ENCODE measurements at places on chromosomes 11 and 22.

- peak; percentile 86 for ATAC-seq
These were observed 60.2 kb upstream of the WNT11 start for GRCh38 chr11:76266286-76267100.

DNA sequence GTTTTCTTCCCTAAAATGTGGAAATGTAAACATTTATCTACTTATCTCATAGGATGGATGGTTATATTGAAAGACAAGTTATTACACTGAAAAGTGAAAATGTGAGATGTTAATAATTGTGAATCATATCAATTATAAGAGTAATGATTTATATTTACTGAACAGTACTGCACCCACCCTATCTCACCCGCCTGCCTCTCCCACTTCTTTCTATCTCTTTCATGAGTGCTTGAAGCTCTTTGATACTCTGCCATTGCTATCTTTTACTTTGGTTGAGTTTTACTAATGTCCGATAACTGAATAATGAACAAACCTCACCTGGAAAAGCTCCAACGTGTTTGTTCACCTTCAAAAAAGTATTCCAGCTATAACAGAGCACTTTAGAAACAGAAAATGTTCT is 263.0 kb upstream of the UBASH3B start:
- ATAC-seq: no peak

GRCh38 chr11:11265994-11266606 is 87.0 kb downstream of the CSNK2A3 start:
- ATAC-seq: peak; percentile 84

DNA sequence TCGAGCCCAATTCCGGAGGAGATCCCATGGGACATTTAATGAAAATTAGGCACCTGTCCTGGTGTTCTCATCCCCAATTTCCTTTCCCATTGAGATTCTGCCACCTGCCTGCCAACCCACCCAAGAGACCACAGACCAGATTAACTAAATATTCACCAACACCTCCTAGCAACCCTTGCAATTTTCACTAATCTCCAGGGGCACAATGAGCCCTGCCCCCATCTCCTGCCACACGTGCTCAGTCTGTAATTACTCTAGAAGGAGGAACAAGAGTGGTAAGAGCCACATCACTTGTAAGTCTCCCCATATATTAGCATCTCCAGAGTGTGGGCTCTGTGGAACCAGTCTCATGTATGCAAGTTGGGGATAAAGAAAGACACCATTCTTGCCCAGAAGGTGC is 38.0 kb downstream of the IL18BP start:
- ATAC-seq: no peak

DNA sequence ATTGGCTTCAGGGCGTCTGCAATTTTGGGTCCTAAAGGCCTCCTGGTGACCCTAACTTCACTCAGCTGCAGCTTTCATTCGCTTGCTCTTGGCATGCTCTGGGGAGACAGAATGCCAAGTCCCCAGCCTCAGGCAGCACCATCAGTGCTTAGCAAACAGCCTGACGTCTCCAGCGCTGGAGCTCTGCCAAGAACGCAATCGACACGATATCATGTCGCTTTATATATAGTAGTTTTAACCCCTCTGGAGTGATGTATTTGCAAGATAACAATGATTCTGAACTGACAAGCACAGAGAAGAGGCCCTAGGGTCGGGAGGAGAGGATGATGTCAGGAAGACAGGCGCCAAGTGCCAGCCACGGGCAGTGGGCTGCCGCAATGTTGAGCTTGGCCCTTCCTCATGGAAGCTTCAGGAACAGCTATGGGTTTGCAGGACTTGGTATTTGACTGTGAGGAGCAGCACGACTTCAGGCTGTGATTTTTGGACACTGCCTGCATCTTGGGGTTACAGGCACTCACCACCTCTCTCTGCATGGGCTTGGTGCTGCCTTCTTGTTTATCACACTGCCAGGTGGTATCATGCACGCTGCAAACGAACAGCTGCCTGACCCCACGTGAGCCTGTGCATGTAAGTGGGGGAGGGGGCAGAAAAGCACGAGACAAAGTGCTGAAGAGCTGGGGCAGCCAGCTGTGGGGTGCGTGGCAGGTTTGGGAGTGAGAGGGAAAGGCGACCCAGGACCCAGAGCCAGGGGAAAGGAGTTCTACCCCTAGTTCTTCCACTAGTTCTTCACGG is 26.1 kb downstream of the B3GAT1 start:
- ATAC-seq: no peak

DNA sequence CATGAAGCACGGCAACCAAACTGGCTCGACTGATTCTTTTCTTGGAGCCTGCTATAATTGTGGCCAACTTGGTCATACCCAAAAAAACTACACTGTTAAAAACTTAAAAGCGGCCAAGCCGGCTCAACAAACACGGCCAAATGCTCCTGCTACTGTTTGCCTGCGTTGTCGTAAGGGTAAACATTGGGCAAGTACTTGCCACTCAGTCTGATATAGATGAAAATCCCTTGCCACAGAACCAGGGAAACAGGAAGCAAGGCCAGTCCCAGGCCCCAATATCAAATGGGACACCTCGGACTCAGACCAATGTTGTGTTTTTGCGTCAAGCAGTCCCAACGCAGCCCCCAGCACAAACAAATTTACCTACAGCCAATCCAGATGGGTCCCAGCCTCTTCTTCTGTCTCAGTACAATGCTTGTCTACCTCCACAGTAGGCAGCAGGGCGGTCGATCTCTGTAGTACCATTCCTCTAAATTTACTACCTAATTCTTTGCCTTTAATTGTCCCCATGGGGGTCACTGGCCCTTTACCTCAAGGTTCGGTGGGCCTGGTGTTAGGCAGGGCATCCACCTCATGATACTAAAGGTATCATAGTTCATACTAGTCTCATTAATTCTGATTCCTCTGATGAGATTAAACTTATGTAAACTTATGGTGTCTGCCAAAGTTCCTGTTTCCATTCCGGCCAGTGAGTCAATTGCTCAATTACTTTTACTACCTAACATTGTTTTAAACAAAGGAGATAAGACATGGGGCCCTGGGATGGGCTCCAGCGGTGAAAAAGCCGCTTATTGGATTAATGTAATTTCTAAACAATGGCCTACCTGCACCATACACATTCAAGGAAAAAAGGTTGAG is 3.7 kb upstream of the COMT start:
- no peak for ATAC-seq

- peak; percentile 9 for ATAC-seq
These were observed 2.6 kb upstream of the P2RY6 start for GRCh38 chr11:73269459-73270015.

DNA sequence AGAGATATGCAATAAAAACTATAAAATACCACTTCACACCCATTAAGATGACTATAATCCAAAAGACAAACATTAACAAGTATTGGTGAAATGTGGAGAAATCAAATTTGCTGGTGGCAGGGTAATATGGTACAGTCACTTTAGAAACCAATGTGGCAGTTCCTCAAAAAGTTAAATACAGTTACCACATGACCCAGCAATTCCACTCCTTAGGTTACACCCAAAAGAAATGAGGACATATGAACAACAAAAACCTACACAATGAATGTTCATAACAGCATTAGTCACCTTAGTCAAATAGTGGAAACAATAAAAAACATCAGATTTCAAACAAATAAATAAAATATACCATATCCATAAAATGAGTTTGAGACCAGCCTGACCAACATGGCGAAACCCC is 52.6 kb downstream of the RDX start:
- ATAC-seq: no peak

- ATAC-seq: peak; percentile 78
These were observed 8.5 kb upstream of the CHRDL2 start for GRCh38 chr11:74739546-74740270.

GRCh38 chr11:103609117-103610066 is 427.0 kb upstream of the DDI1 start:
- peak; percentile 42 for ATAC-seq

GRCh38 chr11:62489204-62489603 is 57.4 kb downstream of the AHNAK start:
- ATAC-seq: no peak

- ATAC-seq: no peak
These were observed 3.2 kb downstream of the ARHGEF12 start for GRCh38 chr11:120339394-120339890.

- no peak for ATAC-seq
These were observed 1376.4 kb downstream of the TBC1D22A start for GRCh38 chr22:48138855-48139254.

- no peak for ATAC-seq
These were observed 26.9 kb upstream of the OR6M1 start for GRCh38 chr11:123833095-123833494.

DNA sequence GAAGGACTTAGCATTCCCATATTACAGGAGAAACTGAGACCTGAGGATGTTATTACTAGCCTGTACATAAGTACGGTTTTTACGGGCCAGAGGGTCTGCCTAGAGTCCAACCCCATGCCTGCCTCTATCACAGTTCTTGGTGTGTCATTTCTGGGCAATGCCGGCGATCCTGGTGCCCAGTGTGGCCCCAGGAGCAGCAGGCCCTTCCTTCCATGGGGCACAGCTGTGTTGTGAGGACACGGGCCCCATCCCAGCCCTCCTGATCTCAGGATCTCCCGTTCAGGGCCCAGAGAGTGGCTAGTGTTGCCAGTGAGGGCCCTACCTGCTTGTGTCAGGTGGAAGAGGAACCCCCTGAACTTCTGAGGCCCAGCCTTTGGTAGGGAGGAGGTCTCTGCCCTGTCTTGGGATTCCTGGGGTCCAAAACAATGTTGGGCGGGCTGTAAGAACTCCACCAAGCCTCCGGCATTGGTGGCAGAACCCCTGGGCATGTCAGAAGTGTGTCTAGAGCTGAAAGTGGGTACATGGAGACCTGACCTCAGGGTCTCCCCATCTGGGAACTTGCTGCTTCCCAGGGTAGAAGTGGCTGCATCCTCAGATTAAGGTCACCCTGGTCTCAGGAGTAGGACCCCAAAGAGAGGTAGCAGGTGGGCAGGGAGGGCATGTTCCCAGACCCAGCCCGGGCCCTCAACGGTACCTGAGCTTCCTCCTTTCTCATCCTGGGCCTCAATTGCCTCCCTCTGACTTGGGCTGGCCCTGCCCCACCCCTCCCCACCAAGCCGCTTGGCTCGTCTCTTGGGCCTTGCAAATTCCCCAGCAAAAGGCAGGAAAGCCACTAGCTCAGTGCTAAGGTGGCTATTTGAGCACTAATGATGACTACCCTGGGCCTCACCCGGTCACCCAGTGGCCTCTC is 74.6 kb upstream of the KCNQ1OT1 start:
- ATAC-seq: no peak

DNA sequence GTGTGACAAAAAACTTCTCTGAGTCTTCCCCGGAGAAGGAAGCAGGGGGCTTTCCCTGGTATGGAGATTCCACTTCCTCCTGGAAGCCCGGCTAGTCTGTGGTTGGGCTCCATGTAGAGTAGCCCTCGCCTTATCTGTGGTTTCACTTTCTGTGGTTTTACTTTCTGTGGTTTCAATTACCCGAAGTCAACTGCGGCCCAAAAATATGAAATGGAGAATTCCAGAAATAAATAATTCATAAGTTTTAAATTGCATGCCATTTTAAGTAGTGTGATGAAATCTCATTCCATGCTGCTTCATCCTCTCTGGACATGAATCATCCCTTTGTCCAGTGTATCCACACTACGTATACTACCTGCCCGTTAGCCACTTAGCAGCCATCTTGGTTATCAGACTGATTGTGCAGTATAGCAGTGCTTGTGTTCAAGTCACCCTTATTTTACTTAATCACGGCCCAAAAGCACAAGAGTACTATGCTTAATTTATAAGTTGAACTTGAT is 275.0 kb upstream of the SESN3 start:
- ATAC-seq: no peak

DNA sequence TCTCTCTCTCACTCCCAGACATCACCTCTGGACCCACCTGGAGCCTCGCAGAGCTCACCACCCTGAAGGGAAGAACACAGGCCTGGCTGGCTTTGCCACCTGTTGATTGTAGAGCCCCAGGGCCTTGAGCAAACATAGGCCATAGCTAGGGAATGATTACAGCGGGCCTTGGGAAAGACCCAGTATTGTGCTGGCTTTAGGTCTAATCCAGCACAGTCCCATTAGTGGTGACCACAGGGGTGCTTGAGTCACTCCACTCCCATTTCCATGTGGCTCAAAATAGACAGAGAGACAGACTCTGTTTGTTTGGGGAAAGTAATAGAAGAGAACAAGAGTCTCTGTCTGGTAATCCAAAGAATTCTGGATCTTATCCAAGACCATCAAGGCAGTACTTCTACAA is 42.7 kb upstream of the FAM181B start:
- no peak for ATAC-seq

DNA sequence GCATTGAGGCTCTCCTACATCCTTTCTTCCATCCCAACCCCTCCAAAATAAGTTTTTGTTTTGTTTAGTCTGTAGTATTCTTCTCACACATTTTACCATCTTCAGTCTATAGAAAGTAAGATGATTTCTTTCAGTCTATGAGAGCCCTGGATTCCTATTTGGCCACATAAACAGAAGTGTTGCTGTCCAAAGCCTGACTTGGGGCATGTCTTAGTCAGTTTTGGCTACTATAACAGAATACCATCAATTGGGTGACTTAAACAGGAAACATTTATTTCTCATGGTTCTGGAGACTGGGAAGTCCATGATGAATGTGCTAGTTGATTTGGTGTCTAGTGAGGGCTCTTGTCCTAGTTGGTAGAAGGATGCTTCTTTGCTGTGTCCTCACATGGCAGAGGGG is 146.8 kb upstream of the DDI1 start:
- ATAC-seq: no peak

DNA sequence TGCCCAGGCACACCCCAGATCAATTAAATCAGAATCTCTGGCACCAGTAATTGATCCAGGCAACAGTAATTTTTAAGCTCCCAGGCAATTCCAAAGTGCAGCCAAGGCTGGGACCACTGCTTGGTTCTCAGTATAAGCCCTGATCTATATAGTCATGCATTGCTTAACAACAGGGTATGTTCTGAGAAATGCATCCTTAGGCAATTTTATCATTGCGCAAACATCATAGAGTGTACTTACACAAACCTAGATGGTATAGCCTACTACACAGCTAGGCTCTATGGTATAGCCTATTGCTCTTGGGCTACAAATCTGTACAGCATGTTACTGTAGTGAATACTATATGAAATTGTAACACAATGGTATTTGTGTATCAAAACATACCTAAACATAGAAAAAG is 651 bp upstream of the C11orf42 start:
- no peak for ATAC-seq

DNA sequence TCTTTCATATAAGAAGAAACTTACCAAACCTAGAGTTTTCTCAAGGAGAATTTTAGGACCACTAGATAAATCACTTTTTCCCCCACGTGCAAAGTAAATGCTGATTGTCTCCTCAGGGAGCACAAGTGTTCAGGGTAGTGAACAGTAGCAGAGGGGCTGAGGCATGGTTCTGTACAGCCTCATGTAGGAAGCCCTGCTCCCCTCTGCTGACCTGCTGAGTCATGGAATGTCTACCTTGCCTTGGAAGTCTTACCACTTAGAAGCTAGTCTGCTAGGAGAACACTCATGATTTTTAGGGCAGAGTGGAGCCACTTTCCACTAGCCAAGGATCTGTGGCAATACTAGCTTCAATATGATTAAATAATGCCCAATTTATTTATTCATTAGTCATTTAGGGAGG is 2120.6 kb upstream of the RAG2 start:
- ATAC-seq: no peak

GRCh38 chr11:45229401-45230020 is 56.6 kb downstream of the SYT13 start:
- ATAC-seq: no peak

GRCh38 chr11:120197977-120198376 is 12.9 kb upstream of the OAF start:
- no peak for ATAC-seq
